ENCODE measurements at places on chromosomes 2 and 18.

GRCh38 chr2:175815537-175815936, 186.5 kb downstream of the LNPK start:
- DNase-seq, result no peak

DNA sequence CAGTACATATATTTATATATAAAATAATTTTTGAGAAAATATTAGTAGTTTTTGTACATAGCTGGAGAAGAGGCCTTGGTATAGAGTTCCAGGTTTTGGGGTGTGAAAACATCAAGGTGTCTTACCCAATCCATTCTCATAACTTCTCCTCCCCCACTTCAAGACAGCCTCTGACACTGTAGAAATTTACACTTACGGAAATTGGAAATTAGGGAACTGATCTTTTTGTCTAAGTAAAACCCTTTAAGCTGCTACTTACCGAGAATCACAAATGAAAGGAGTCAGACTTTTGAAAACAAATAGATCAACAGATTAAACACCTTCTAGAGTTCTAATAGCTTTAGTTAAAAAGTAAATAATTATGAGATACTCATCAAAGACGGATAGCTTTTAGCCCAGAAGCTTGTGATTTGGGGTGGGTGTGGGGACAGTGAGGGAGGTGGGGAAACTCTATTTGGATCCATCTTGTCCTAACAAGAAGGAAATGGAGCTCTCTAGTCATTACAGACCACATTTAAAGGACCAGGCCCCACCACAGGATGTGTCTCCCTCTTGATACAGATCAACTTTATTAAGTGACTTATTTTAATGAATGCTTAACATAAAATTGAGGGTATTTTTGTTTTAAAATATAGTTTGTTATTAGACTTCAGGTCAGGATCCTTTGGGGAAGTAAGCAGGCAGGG, 11.1 kb upstream of the FBXO11 start:
- DNase-seq, result no peak

GRCh38 chr2:104876606-104877570, 23.0 kb downstream of the POU3F3 start:
- no peak for DNase-seq

DNA sequence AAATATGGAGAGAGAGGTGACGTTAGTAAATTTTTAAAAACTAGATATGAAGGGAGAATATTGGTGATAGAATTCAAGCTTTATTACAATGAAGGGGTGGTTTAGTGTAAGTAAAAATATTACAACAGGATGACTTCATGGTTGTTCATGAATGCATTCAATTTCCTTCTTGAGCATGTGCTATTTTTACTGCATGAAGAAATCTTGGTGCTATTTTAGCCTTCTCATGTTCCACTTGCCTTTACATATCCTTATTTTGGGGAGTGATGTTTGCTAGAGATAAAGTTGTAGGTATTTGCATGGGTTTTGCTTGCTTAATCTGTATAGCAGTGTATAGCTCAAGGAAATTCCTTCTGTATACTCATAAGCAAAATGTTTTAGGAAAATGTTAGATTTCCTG, 195.0 kb upstream of the MMADHC start:
- DNase-seq, result no peak

GRCh38 chr2:68387408-68388350, 22.6 kb downstream of the PLEK start:
- DNase-seq, result no peak

- no peak for DNase-seq
Measured at GRCh38 chr2:140199312-140199711, 1419.1 kb upstream of the NXPH2 start.

GRCh38 chr2:10283106-10284062, 19.3 kb upstream of the HPCAL1 start:
- no peak for DNase-seq

- DNase-seq, result no peak
Measured at GRCh38 chr2:105937498-105938097, 192.9 kb downstream of the NCK2 start.

GRCh38 chr2:132446444-132446843, 29.8 kb downstream of the GPR39 start:
- no peak for DNase-seq

GRCh38 chr2:219603771-219604170, 6.1 kb downstream of the STK11IP start:
- no peak for DNase-seq

All from Jurkat, Clone E6-1 (cell line).